ENCODE measurements at places on chromosomes 2 and 18.

- no peak for DNase-seq
Observed at GRCh38 chr18:36311026-36311570, 13.6 kb downstream of the FHOD3 start.

- no peak for DNase-seq
Observed at GRCh38 chr2:183195998-183196409, 71.8 kb downstream of the NUP35 start.

DNA sequence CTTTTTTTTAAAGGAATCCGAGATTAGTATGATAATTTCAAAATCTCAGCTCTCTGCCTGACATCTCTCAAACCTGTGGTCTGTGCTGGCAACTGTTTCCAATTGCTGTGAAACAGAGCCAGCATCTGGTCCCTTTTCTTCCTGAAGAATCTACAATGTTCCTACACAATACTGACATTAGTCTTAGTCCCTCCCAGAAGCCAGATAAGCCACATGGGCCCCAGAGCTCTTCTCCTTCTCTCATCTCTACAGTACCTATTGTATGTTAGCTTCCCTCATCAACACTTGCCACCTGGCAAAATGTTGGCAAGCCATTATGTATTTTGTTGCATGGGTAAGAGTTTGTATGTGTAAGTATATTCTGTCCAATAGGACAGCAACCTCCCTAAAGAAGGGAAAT is 62.9 kb upstream of the CDKL4 start:
- no peak for DNase-seq

GRCh38 chr2:56260415-56260814 is 76.6 kb downstream of the CCDC85A start:
- DNase-seq, result no peak

GRCh38 chr2:171889808-171890207 is 4.2 kb downstream of the SLC25A12 start:
- no peak for DNase-seq

DNA sequence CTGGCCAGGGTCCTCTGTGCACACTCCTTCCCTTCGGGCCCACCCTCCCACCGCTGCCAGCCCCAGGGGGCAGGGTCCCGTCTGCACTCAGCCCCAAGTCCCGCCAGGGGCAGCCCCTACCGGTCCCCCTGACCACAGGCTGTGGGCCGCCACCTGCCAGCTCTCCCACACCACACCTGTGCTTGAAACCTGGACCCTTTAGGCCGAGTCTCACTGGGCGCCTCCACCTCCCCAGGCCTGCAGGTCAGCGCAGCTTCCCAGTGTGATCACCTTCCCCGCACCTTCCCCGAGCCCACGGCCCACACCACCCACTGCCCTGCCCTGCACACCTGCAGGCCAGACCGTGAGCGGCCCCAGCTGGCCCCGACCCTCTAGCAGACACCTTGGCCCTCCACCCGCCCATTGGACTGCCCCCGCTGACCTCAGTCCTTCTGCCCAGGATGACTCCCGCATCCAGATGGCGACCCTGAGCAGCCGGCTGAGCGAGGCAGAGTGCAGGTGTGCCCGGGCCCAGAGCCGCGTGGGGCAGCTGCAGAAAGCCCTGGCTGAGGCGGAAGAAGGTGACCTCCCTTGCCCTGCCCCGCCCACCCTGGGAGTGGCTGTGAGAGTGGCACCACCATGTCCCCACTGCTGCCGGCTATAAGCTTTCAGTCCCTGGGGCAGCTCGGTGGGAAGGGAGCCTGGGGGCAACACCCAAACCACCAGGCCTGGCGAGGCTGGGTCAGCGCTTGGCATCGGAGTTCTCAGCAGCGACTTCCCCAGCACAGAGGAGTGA is 31.3 kb upstream of the SNED1 start:
- DNase-seq, result no peak

DNA sequence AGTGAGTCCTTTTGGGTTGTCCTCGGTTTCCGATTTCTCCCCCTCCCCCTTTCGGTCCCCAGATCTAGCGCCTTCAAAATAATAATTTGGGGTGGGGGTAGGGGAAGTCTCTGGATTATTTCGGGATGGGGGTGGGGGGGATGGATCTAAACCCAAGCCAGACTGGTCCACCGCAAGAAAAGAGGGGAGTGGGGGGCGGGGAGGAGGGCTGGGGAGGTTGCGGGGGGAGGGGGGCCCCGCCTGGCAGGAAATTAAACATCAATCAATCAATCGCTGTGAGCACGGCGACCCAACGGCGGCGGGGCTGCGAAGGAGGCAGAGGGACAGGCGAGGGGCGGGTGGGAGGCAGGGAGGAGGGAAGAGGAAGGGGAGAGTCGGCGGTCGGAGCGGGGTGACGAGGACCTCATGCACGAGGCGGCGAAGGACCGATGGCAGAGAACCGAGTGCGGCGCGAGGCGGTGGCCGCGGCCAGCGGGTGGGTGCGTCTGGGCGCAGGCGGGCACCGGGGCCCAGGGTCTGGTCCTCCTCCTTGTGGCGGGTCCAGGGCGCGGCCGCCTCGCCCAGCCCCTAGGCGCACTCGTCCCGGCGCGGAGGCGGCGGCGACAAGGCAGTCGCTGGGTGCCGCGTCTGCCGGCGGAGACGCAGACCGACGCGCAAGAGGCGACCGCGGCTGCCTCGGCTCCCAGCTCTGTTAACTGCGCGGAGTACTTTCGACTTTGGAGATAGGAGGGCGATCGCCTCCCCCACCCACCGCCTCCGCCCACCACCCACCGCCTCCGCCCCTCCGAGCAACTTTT is 468 bp upstream of the SATB2 start:
- no peak for DNase-seq

- no peak for DNase-seq
Observed at GRCh38 chr2:59206361-59206760, 965.2 kb upstream of the FANCL start.
